ENCODE measurements at places on chromosomes 5 and 9.
A peak's percentile ranks its signal among the peaks of the same experiment; 100 is the strongest.

GRCh38 chr5:176658817-176659511 lies 11.7 kb downstream of the TSPAN17 start:
- no peak for DNase-seq

- peak; percentile 85 for DNase-seq
These were observed 605.4 kb downstream of the TLE1 start for GRCh38 chr9:81083854-81084512.

DNA sequence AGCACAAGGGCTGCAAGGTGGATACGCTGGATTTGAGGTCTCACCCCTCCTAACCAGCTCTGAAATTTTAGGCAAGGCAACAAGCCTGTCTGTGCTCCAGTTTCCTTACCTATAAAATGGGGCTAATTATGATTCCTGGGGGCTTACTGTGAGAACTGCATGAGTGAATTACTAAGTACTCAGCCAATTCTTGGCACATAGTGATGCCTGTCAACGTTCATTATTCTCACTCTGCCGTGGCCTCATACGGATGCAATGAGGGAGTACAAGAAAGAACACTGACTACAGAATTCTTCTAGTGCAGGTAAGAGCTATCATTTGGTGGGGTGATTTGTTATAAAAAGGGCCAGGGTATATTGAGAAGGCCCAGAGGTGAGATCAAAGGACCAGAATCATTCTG lies 16.7 kb downstream of the TNFSF8 start:
- no peak for DNase-seq

DNA sequence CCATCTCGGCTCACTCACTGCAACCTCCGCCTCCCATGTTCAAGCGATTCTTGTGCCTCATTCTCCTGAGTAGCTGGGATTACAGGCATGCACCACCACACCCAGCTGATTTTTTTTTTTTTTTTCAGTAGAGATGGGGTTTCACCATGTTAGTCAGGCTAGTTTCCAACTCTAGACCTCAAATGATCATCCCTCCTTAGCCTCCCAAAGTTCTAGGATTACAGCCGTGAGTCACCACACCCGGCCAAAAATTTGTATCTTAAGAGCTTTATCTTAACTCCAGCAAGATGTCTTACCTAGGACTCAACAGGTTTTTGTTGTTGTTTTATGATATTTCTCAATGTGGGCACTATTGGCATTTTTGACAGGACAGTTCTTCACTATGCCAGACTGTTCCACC lies 27.9 kb downstream of the LYRM7 start:
- no peak for DNase-seq

DNA sequence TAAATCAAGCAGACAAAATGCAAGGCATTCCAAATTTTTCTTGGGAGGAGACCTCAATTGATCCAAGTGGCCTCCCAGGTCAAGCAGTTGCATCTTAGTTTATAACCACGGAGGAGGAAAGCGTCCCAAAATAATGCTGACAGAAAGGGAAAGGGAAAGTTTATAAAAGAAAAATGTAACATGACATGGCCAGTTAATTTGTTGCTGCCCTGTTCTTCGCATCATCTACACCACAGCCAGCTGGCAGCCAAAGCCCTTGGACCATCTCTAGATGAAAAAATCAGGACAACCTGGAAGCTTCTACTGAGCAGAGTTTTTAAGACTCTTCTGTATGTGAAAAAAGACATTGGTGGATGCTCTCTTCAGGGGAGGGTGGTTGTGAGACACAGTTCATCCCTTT lies 128.8 kb upstream of the FBXL7 start:
- DNase-seq, result no peak

- no peak for DNase-seq
These were observed 119.6 kb downstream of the PARP8 start for GRCh38 chr5:50786073-50786472.

- DNase-seq, result no peak
These were observed 12.0 kb downstream of the PDGFRB start for GRCh38 chr5:150143350-150144245.

DNA sequence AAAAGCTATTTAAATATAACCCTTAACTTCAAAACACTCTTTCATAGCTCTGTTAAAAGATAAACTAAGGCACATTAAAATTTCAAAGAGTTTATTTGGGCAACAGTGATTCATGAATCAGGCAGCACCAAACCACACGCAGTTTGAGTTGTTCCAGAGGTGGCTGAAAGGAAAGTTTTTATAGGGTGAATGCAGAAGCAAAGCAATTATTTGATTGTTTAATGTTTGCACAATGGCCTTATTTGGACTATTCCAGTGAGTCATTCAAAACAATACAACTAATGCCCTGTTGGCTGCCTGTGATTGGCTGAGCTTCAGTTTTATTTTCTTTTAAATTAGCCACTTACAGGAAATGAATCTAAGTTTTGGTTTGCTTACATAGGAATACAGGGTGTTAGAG lies 125.3 kb downstream of the CEP120 start:
- DNase-seq, result no peak

GRCh38 chr9:126406075-126406667 lies 79.5 kb downstream of the MVB12B start:
- no peak for DNase-seq

DNA sequence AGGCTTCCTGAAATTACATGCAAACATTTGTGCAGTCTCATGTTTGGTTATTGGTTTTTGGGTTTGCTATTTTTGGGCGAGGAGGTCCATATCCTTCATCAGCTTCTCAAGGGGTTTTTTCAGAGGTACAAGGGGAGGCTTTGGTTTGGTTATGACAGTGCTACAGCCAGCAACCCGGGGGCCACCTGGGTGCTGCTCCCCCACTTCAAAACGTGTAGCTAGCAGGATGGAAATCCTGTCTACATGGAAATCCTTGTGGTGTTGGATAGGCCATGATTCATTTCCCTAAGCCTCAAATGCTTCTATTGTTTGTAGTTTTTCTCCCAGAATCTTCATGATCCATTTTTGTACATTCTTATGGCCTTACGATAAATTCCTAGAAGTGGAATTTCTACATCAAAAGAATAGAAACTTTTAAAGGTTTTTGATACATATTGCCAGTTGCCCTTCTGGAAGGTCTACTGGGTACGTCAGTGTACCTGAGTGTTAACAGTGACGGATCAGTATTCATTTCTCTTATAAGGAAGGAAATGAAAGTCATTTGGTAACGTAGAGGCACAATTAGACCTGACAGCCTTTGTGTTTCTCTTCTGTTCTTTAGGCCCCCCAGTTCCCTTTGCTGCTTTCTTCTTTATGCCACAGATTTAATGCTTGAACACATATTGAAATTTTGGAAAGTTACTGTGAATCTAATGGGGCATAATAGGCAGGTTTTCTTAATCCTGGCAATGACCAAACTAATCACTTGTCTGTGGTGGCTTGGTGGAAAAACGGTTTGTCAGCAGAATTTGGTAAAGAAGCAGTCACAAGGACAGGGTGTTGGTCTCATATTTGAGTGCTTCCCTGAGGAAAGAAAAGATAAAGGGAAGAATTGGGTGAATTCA lies 69.7 kb upstream of the ABL1 start:
- no peak for DNase-seq

- DNase-seq, result no peak
These were observed 47.8 kb upstream of the PSD2 start for GRCh38 chr5:139747583-139748504.

DNA sequence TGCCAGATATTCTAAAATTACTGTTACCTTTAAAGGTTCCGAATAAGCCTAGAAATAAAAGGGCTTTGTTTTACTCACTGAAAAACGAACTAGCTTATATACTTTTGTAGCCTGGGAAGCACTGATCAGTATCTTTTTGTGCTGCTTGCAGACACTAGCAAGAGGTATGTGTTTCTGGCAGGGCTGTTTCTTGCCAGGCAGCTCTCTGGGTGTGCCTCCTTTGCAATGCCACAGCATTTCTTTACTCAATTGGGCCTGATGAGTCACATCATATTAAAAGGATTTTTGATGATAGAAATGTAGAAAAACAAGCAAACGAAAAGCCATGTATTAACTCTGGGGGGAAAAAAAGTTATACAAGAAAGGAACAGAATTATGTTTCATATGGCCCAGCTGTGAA lies 35.6 kb downstream of the CD180 start:
- DNase-seq, result peak; percentile 22

- no peak for DNase-seq
These were observed 9.4 kb upstream of the RPS14 start for GRCh38 chr5:150458802-150459557.

- DNase-seq, result peak; percentile 53
These were observed 404.7 kb upstream of the TRPC7 start for GRCh38 chr5:136769900-136770684.

DNA sequence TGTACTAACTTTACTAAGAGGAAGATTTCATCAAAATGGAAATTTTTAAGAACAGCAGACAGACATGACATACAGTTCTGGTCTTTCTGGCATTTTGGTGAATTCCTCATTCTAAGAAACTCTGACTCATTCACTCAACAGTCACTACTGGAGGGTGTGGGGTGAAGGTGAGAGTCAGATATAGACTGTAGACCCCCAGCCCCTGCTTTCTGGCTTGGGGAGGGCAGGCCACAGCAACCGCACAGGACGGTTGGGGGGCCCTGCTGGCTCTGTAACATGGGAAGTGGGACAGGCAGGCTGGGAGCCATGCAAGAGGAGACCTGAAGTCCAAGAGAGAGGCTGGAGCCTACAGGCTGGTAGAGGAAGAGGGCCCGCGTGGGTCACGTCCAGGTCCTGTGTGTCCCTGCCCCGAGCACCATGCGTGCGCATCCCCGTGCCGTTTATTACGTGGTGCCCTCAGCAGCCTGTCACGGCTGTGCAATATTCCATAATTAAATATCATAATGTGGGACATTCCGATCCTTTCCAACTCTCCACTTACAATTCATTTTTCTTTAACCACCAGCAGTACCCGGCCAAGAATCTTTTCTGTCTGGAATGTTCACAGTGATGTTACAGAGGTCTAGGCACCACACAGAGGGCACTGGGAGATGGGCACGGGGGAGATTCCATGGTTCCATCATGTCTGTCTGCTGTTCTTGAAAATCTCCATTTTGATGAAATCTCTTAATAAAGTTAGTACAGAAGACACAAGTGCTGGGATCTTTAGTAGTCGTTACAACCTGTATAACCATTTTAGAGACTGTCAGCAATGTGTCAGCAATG lies 75.5 kb downstream of the SEMA4D start:
- DNase-seq, result no peak

DNA sequence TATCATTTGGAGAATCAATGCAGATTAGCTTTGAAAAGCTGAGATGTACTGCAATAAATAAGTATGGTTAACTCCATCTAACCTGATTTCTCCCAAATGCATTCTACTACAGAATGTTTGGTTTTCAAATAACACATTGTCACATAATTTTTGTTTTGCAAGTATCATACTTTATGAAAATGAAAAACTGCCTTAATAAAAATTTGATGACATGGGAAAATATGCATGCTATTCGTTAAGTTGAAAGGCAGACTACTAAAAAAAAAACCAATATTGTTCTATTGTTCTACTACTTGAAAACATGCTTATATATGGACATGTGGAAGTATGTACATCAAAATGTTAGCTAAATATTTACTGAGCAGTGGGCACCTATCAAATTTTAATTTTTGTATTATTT lies 668.9 kb downstream of the HTR1A start:
- no peak for DNase-seq

DNA sequence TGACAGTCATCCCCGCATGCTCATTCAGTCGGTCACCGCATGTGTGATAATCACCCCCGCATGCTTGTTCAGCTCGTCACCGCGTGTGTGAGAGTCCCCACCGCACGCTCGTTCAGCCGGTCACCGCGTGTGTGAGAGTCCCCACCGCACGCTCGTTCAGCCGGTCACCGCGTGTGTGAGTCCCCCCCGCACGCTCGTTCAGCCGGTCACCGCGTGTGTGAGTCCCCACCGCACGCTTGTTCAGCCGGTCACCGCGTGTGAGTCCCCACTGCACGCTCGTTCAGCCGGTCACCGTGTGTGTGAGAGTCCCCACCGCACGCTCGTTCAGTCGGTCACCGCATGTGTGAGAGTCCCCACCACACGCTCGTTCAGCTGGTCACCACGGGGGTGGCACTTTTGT lies 3.5 kb downstream of the TRAF2 start:
- no peak for DNase-seq

GRCh38 chr5:129377504-129377903 lies 82.6 kb upstream of the ADAMTS19 start:
- DNase-seq, result no peak

DNA sequence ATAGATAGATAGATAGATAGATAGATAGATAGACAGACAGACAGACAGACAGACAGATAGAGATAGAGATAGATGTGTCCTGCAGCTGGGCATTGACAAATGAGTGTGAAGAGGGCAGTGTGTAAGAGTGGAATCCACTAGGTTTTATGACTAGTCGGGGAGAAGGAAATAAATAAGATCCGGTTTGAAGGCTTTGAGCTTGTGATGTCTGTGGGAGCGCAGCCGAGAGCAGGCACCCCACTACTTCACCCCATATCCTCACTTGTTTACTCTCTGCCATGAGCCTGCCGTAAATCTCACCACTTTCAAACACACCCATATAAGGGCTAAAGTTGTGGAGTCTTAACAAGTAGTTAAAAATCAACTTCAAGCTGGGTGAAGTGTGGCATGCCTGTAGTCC lies 1.4 kb upstream of the SUSD1 start:
- no peak for DNase-seq

- peak; percentile 18 for DNase-seq
These were observed 63.7 kb downstream of the GLIS3 start for GRCh38 chr9:4235871-4236804.

GRCh38 chr9:101437806-101438232 lies 2.2 kb upstream of the ALDOB start:
- DNase-seq, result no peak

DNA sequence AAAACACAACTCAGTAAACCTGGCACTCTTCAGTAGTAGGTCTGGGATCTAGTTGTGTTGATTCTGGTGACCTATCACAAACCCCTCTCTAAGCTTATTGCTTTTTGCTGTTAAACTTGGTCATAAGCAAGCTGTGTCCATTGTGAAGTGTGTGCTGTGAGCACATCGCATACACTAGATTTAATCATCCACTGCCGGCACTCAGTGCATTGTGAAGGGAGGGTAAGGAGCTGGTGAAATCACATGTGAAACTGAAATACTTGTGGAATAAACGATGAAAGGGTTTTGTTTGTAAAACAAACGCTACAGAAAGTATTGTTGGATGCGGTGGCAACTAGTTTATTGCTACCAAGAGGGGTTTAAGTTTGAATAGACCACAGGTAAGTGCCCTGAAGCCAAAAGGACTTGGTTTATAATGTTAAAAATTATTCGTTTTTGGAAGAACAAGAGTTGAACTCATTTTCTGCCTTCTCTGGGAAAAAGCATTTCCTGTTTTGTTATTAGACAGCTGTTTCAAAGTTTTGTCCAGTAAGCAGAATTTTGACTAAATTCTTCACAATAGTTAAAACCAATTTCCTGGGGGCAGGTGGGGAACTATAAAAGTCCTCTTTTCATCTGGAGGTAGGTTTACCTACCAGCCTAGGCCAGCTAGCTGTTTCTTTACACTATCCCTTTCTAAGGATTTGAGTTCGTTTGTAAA lies 24.6 kb downstream of the TJP2 start:
- no peak for DNase-seq

Data from COLO829 (cell line).